ENCODE measurements at places on chromosomes 5 and 9.

GRCh38 chr9:75176037-75176436 lies 87.7 kb downstream of the OSTF1 start:
- no peak for DNase-seq

- no peak for DNase-seq
Observed at GRCh38 chr9:129245276-129245675, 67.2 kb upstream of the IER5L start.

- no peak for DNase-seq
Observed at GRCh38 chr9:136848393-136849037, 694 bp upstream of the PHPT1 start.

GRCh38 chr5:7802855-7803254 lies 48.1 kb downstream of the CFAP90 start:
- no peak for DNase-seq

GRCh38 chr9:69463497-69464068 lies 138.6 kb downstream of the ENTREP1 start:
- no peak for DNase-seq

DNA sequence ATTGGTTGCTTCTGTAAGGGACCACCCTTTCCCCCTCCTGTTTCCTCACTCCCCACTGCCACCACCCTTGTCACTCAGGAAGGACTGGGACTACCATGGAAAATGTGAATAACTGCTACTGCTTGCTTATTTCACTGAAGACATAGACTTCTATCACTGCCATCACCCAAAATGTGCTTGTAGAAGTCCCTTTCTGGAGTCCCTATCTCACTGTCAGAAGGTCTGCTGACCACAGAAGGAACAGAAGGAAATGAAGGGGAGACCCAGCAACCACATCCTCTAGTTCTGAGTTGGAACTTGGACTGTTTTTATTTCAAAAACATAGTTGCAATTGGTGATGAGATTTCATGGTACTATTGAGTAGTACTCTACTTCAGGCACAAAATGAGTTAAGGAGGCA lies 122.5 kb downstream of the NPR3 start:
- DNase-seq = no peak

- no peak for DNase-seq
Observed at GRCh38 chr9:131523451-131524435, 7.3 kb downstream of the UCK1 start.

GRCh38 chr5:110968246-110969005 lies 103.1 kb upstream of the TSLP start:
- no peak for DNase-seq

GRCh38 chr9:74336161-74336560 lies 161.0 kb upstream of the RORB start:
- DNase-seq = no peak

DNA sequence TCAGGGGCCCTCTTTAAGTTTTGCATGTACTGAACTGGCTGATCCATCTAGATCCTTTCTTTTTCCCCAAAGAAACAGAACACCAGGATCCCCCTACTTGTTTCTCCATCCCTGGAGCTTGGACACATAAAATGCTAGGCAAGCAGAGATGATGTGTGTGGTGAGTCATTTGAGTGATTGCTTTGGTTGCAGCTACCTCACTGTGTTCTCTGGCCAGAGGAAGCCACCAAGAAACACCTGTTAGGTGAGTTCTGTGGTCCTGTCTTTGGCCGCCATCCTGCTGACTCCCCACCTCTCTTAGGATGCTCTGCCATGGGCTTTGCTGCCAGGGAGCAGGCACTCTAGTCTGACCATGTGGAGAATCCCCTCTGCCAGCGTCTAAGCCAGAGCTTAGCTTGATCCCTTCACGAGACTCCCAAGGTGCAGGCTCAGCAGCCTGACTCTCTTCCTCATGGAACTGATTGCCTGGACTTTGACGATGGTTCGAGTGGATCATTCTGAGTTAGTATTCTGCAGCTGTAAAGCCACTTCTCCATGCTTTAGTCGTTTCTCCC lies 27.3 kb upstream of the DENND1A start:
- DNase-seq = no peak

DNA sequence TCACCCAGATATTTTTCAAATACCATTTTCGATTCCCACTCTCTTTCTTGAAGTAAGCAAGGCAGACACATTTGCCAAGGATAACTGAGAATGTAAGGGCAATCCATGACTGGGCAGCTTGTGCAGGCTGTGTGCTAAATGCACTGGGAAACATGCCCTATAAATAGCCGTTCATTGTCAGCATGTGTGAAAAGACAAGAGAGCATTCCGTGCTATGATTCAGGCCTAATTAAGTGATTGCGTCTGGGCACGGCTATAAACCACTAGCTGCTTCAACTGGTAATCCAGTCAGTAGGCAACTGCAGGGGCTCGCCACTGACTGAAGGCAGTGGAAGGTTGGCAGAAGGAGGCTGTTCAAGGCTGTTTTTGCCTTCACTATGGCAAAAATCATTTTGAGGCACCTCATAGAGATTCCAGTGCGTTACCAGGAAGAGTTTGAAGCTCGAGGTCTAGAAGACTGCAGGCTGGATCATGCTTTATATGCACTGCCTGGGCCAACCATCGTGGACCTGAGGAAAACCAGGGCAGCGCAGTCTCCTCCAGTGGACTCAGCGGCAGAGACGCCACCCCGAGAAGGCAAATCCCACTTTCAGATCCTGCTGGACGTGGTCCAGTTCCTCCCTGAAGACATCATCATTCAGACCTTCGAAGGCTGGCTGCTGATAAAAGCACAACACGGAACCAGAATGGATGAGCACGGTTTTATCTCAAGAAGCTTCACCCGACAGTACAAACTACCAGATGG lies at the start of gene HSPB3:
HSPB3 (plus strand) TSS at position 287 of the 745 bp plus-strand sequence; CDS start at position 378, 91 bp downstream.
- DNase-seq = no peak

- no peak for DNase-seq
Observed at GRCh38 chr5:119290161-119290569, 65.7 kb upstream of the TNFAIP8 start.

- no peak for DNase-seq
Observed at GRCh38 chr5:138903130-138903775, 28.1 kb upstream of the LRRTM2 start.

- DNase-seq = peak; percentile 3
Observed at GRCh38 chr9:132451276-132451675, 41.3 kb downstream of the CFAP77 start.

- DNase-seq = no peak
Observed at GRCh38 chr5:54404568-54404967, 50.9 kb upstream of the HSPB3 start.

- DNase-seq = no peak
Observed at GRCh38 chr5:73370640-73371583, 77.7 kb downstream of the FOXD1 start.

- DNase-seq = no peak
Observed at GRCh38 chr9:84141741-84142370, 161.3 kb downstream of the RMI1 start.

DNA sequence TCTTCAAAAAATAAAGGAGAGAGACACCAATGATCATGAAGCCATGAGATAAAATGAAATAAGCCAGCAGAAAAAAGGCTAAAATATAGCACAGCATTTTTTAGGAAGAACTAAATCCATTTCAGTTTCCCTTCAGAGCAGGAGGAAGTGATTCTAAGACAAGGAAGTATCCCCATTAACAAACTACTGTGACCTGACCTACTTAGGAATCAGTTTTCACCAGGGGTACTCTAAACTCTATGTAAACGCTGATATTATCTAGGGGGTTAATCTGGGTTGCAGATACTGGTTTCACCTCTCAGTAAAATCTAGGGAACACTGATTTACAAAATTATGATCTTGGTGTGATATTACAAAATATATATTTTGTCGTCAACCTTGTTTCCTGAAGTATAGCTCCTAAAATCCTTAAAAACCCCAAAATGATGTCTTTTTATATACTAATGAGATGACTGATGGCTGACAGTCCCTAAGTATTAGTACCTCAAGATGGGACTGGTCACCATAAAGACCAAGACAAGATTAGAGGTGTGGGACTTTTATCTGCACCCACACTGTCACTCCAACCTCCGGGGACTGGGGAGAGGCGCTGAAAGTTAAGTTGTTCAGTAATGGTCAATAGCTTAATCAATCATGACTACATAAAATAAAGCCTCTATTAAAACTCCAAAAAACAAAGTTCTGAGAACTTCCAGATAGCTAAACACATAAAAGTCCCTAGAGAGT lies 2.9 kb upstream of the FNBP1 start:
- no peak for DNase-seq

DNA sequence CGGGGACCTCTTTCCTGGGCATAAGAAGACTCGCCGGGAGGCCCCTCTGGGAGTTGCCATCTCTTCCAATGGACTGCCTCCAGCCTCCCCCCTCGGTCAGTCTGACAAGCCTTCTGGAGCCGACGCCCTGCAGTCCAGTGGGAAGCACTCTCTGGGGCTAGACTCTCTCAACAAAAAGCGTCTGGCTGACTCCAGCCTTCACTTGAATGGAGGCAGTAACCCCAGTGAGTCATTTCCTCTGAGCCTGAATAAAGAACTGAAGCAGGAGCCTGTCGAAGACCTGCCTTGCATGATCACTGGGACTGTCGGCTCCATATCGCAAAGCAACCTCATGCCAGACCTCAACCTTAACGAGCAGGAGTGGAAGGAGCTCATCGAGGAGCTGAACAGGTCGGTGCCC lies 28.4 kb upstream of the LTC4S start:
- DNase-seq = no peak

GRCh38 chr9:107260437-107261081 lies 22.5 kb upstream of the RAD23B start:
- no peak for DNase-seq

- DNase-seq = peak; percentile 27
Observed at GRCh38 chr9:127555840-127556820, 55.9 kb upstream of the STXBP1 start.

DNA sequence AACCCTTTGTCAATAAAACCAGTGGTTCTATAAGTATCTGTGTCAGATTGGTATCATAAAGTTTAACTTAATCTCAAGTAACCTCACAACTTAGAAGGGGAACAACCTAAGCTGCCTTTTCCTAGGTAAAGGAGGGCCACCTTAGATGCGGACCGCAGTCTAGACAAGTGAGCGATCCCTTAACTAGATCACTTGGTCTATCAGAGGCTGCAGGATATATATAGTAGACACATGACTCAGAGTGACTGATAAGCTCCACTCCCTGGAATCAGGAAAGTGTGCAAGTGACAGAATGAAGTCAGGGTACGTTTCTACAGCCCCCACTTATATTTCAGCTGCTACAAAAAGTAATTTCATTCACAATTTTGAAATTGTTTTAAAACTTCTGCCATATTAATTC lies 7.4 kb downstream of the REEP5 start:
- DNase-seq = no peak

GRCh38 chr5:83802686-83803085 lies 82.0 kb upstream of the HAPLN1 start:
- DNase-seq = no peak

DNA sequence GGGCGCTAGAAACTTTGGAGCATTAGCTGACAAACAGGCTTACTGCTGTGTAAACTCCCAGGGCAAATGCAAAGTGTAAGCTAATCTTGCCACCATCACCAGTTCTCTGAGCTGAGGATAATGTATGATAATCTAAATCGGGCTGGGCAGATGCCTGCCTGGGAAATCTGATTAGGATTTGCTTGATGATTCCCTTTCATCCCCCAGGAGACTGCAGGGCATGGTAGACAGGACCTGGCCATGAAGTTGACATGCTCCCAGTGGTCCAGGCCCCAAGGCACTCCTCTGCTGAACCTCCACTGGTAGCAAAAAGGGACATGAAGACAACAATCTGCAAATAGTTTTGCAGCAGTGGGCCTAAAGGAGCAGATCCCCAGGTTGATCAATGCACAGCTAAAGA lies 317.5 kb downstream of the SPOCK1 start:
- DNase-seq = no peak

- no peak for DNase-seq
Observed at GRCh38 chr9:97682242-97682641, 14.9 kb downstream of the XPA start.

DNA sequence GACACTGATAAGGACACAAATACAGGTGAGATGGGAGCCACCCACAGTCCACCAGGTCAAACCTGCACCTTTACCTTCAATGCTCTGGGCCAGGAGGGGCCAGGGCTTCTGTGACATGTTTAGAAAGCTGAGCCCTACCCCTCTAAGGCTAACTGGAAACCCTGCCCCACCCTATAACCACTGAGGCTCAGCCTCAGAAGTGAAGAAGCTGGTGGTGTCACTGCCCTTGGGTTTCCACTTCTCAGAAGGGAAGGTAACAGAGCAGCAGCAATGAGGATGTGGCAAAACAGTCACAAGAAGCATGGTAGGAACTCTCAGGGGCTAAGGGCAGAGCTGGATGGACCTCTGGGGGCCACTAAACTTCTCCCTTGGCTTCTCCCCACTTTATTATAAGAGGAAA lies 6.0 kb downstream of the PDGFRB start:
- no peak for DNase-seq

DNA sequence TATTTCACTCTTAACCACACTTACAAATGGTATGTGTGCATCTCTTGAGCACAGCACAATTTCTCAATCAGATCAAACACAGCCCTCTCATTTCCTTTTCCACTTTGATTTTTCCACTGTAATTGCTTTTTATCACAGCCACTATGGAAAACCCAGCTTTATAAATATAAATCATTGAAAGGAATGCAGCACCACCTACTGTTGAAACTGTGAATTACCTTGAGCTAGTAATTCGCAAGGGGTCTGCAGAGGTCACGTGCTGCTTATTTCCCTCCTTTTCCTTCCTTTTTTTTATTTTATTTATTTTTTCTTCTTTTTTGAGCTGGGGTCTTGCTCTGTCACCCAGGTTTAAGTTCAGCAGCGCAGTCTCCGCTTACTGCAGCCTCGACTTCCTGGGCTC lies 76.9 kb downstream of the CDH6 start:
- DNase-seq = no peak

- no peak for DNase-seq
Observed at GRCh38 chr5:73973135-73973534, 347.1 kb downstream of the ARHGEF28 start.

GRCh38 chr5:150376799-150377771 lies 19.6 kb downstream of the TCOF1 start:
- no peak for DNase-seq

DNA sequence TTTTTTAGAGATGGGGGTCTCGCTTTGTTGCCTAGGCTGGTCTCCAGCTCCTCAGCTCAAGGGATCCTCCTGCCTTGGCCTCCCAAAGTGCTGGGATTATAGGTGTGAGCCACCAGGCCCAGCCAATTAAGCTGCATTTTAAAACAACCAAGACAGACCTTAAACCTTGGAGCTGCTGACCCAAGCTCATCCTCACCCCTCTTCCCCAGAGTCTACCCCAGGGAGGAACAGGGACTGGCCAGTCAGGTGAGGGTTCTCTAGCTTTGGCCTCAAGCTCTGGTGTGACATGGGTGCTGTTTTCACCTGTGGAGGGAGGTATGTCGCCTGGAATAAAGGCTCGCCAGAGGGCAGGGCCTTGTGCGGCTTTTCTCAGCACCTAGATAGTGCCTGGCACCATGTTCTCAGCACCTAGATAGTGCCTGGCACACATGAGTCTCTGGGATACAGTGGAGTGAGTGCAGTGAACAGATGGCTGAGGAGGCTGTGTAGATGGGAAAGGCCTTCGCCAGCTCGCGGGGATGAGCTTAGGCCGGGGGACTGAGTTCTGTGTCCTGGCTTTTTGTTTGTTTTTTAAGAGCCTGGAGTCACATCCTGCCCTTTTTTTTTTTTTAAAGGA lies 7.4 kb downstream of the CDK9 start:
- DNase-seq = no peak
